ENCODE measurements at places on chromosomes 16 and 17.

GRCh38 chr17:62689441-62690167 lies 62.1 kb downstream of the MRC2 start:
- DNase-seq: no peak

- no peak for DNase-seq
Measured at GRCh38 chr16:83802135-83802534, 5.6 kb upstream of the HSBP1 start.

- DNase-seq: no peak
Measured at GRCh38 chr16:20026361-20027072, 47.2 kb downstream of the GPR139 start.

- DNase-seq: no peak
Measured at GRCh38 chr17:8909586-8910270, 42.3 kb upstream of the PIK3R6 start.

DNA sequence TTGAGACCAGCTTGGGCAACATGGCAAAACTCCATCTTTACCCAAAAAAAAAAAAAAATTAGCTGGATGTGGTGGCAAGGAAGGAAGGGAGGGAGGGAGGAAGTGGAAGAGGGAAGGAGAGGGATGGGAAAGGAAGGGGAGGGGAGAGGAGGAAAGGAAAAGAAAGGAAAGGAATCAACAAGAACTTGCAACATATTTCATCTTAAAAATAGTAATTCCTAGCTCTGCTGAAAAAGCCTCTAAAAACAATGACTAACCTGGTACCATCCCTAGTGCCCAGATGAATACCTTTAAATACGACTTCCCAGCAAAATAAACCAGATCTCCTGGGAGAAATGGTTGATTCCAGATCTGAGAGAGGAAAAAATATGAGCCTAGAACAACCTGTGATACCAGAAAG lies 27.1 kb upstream of the MNT start:
- DNase-seq: no peak

DNA sequence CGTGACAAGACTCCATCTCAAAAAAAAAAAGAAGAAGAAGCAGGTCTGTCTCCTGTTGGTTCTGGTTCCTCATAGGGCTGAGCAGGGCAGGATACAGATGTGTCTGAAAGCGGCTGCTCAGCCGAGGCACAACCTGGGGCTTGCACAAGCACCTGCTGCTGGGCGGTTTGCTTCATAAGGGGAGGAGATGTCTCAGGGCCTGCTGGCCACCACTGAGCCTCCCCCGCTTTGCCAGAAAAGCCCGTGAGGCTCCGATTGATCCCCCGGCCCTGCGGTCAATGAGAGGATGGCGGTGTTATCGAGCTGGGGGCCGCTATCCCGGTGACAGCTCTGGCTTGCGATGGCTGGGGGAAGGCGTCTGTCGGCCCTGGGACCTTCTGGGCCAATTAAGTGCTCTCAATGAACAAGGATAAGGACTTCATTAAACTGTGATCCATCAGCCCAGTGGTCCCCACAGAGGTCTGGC lies 162.0 kb downstream of the SDK2 start:
- no peak for DNase-seq

GRCh38 chr16:69110406-69110805 lies 5.0 kb downstream of the HAS3 start:
- no peak for DNase-seq

GRCh38 chr17:7191571-7192270 lies 12.6 kb upstream of the ASGR1 start:
- DNase-seq: peak; percentile 79

DNA sequence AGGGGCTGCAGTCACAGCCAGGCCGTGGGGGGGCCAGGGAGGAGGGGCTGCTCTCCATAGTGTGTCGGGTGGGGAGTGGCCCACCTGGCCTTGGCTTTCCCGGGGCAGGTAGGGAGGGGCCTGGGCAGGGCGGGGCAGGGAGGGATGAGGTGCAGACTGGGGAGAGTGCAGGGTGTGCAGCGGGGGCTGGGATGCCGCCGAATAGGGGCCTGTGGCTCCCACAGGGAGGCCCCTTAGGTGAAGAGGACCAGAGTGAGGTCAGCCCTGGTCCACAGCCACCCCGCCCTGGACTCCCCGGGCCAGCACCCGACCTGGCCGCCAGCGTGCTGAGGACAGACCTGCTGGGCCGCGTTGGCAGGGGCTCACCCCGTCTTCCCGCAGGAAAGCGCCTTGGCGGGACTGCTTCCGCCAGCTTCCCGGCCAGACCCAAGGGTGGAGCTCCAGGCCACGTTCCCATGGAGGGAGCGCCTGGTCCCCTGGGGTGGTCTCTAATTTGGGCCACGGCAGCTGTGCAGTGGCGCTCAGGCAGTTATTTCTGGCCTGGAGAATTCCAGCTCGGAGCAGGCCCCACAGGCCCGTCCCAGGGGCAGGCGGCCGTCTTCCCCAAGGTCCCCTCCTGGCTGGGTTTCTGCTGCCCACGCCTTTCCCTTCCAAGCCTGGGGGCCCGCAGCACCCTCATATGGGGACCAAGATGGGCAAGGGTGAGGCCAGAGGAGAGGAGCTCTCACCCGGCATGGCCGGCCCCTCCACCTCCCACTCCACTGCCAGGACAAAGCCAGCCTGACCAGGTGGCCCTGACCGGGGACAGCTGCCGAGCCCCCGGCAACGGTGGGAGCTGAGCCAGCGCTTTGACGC lies 27.9 kb downstream of the CACNA1H start:
- DNase-seq: peak; percentile 38

DNA sequence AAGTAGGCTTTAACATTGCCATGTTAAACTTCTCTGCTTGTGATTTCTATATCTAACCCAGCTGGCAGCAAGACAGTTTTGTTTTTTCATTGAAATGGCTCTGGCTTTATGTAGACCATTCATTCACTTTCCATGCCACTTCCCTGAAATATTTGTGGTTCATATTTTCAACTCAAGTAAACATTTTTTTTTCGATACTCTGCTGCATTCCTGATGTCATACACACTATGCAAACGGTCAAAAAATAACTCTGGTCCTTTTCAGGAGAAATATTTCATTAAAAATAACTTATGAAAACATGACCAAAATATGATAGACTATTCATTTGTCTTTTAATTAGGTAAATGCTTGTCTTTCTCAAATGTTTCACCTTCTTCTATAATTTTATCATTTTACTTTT lies 116.3 kb downstream of the USP22 start:
- no peak for DNase-seq

DNA sequence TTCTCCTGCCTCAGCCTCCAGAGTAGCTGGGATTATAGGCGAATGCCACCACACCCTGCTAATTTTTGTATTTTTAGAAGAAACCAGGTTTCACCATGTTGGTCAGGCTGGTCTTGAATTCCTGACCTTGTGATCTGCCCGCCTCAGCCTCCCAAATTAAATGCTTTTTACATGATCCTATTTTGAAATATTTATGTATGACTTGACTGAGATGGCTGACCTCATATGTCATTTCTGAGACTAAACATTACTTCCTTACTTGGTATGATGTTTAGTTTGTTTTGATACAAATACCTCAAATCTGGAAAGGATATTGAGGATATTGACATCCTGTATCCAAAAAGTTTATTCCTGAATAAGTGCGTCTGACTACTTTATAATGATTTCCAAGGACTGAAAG lies 11.9 kb downstream of the CALCOCO2 start:
- DNase-seq: no peak

GRCh38 chr16:22955461-22956070 lies 141.6 kb downstream of the HS3ST2 start:
- no peak for DNase-seq

GRCh38 chr17:75765981-75766380 lies 989 bp upstream of the GALK1 start:
- no peak for DNase-seq

DNA sequence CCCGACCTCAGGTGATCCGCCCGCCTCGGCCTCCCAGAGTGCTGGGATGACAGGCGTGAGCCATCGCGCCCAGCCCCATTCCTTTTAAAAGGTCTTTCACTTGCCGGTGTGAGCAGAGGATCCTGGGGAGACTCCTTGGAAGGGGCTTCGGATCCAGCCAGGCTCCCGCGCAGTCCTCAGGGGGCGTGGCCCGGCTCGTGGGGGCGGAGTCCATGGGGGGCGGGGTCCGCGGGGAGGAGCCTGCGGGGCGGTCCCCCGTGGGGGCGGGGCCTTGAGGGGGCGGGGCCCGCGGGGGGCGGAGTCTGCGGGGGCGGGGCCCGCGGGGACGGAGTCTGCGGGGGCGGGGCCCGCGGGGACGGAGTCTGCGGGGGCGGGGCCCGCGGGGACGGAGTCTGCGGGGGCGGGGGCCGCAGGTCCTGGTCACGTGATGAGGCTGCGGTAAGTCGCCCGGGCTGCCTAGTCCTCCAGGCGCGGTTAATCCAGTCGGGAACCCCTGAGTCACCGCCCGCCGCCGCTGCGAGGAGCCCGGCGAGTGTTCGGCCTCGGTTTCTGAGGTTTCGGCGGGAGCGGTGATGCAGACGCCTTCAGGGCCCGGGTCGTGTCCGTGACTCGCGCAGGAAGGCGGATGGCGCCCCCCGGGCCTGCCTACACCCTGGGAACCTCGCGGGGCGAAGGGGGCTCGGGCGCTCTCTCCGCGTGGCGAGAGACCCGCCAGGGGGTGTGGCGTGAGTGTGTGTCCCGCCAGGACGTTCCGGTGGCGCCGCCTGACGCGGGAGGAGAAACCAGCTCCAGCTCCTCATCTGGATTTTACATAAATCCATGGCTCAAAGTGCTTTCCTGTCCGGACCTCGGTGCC lies 23.6 kb upstream of the ABR start:
- peak; percentile 80 for DNase-seq

Data from testis (tissue), 5 donors.